Activated B cell treated with CpG ODN at 0.5 μM for 24 hours (primary cell): ENCODE measurements at places on chromosomes 1 and 21.

DNA sequence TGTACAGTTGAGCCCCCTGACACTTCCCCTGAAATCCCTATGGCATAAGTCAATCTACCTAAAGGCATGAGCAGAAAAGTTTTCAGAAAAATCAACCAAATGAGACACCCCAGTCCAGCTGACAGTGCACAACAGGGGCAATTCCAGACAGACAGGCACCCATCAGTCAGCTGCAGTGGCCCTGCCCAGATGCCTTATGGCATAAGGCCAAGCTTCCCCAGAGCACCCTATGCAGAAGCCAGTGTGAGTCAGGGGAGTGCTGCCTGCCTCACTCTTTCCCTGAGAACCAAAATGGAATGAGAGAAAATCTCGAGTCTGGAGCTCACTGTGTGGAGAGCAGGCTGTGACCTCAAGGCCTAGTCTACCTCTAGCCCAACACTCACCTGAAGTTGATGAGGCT, 38.1 kb downstream of the MRAP start:
- no peak for DNase-seq

- no peak for DNase-seq
Measured at GRCh38 chr1:47460456-47460855, 22.6 kb downstream of the FOXD2 start.

GRCh38 chr21:39221282-39221996, 38.2 kb upstream of the PSMG1 start:
- DNase-seq = no peak

GRCh38 chr1:3410142-3410925, 44.1 kb upstream of the ARHGEF16 start:
- DNase-seq = no peak

DNA sequence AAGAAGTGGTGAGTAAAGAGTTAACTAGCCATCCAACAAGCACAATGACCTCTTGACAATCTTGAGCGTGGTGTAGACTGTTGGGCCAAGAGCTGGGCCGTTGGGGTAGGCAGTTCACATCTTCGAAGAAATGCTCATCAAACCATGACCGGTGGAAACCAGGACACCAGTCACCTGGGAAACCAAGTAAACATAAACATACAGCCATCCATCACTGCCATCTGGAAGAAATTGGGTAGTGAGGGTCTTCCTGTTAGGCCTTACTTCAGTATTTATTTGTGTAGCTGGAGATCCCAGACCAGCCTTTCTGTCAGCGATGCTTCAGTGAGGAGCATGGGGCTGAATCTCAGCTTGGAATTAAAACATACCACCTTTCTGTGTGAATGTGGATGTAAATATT, 108.1 kb upstream of the HAO2 start:
- no peak for DNase-seq
